ENCODE measurements at places on chromosomes 7 and 10. TPM values are rescaled to one million over a fixed set of nuclear protein-coding genes. Genes with fewer than 3 reads are reported as not detected.

Gene OTUD1
- total RNA-seq = 9.7 TPM

Gene ZNF12
- total RNA-seq = 54.7 TPM

Gene PRKCQ
- 2.8 TPM for total RNA-seq

Gene GPR15LG
- not detected for total RNA-seq

Gene HOXA4
- total RNA-seq = 7.7 TPM

DNA sequence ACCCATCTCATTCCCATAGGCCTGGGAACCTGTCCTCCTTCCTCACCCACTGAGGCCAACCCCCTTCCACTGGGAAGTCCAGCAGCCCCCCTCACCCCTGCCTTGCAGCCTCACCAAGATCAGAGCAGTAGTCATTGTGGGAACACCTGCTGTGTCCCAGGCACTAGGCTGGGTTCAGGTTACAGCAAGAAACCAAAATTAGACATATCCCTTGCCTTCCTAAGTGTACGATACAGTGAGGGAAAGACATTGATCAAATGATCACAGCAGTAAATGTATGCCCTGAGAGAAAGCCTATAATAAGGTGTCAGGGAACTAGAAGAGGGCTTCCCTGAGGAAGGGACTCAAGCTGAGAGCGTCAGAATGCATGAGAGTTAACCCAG is 17.0 kb upstream of the C10orf105 start:
- H3K4me3 ChIP-seq = no peak overlapping the region
- no peaks in the 10 kb centered on the region for H3K4me1 ChIP-seq
- no peak for DNase-seq
- no peak overlapping the region for H3K27ac ChIP-seq

GRCh38 chr7:113915956-113916355 is 2.9 kb downstream of the PPP1R3A start:
- H3K36me3 ChIP-seq = no peaks in the 10 kb centered on the region
- no peak overlapping the region for H3K27ac ChIP-seq
- no peaks in the 10 kb centered on the region for H3K4me1 ChIP-seq
- H3K27me3 ChIP-seq = no peaks in the 10 kb centered on the region
- no peak overlapping the region for H3K4me3 ChIP-seq

GRCh38 chr7:6165521-6166320 is 106.7 kb downstream of the CYTH3 start:
- no peak overlapping the region for H3K27ac ChIP-seq
- H3K4me3 ChIP-seq = no peak overlapping the region

- no peak overlapping the region for H3K4me3 ChIP-seq
- no peaks in the 10 kb centered on the region for H3K27me3 ChIP-seq
These were observed 17.7 kb upstream of the NKX6-2 start for GRCh38 chr10:132803416-132804210.

DNA sequence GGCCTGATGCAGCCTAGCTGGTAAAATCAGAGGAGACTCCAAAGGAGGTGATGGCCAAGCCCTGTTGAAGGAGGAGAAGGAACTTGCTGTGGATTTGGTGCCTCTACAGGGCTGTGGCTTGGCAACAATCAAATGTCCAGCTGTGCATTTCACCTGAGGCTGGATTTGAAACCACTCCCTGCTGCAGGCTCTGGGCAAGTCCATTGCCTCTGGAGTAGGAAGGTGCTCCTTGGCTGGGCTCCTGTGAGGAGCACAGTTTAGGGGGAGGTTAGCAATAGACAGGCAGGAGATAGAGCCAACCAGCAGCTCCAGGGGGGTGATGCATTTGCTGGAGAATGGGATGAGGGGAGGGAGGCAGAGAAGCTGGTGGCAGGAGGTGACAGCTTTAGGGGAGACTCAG is 26.5 kb downstream of the CDH23 start:
- no peak overlapping the region for H3K4me3 ChIP-seq
- DNase-seq = no peak
- H3K36me3 ChIP-seq = no peaks in the 10 kb centered on the region
- no peak overlapping the region for H3K27ac ChIP-seq
- H3K4me1 ChIP-seq = no peaks in the 10 kb centered on the region
- H3K27me3 ChIP-seq = no peaks in the 10 kb centered on the region

- no peaks in the 10 kb centered on the region for H3K27me3 ChIP-seq
- H3K4me1 ChIP-seq = no peaks in the 10 kb centered on the region
- no peak overlapping the region for H3K4me3 ChIP-seq
- no peak overlapping the region for H3K27ac ChIP-seq
- DNase-seq = no peak
These were observed 8.4 kb upstream of the LYZL2 start for GRCh38 chr10:30637881-30638467.

DNA sequence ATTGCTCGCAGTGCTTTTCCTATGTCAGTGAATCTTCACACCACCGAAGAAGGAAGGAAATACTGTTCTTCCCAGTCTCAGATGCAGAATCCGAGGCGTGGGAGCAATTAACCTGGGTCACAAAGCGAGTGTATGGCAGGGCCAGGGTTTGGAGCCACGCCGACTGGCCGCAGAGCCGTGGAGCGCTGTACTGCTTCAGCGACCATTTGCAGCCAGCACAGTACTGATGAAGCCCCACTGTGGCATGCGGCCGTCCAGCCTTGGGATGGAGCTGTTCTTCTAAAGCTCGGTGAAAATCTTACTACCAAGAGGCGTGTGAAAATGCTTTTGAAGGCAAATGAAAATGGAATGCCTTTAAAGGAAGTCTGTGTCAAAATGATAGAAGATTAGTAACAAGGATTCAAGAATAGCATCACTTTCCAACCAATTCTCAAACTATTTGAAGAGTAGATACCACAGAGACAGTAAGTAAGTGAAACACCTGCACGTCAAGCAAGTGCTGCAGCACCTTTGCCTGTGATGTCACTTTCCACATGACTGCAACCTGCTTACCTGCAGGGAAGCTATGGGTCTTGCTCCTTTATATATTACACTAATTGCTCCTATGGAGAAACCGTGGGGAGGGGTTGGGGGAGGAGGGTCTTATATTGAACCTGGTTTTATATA is 4.9 kb downstream of the PPP2R2D start:
- H3K27me3 ChIP-seq = no peaks in the 10 kb centered on the region
- no peak overlapping the region for H3K4me3 ChIP-seq
- no peaks in the 10 kb centered on the region for H3K4me1 ChIP-seq
- no peak for DNase-seq
- H3K27ac ChIP-seq = no peak overlapping the region
- no peaks in the 10 kb centered on the region for H3K36me3 ChIP-seq

DNA sequence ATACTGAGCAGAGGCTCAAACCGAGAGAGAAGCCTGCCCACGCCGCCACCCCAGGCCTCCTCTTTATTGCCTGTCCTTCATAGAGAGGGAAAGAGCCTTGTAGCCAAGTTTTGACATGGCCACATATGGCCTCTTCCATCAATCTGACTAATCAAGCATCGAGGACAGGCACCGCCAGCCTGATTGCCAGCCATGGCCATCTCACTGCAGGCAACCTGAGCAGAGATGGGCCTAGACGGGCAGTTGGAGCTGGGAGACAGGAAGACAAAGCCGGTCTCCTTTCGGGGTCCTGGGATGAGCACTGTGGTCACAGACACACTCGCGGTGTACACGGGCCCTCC is 67.2 kb downstream of the EBF3 start:
- no peak for DNase-seq
- no peak overlapping the region for H3K27ac ChIP-seq
- H3K27me3 ChIP-seq = no peaks in the 10 kb centered on the region
- H3K4me1 ChIP-seq = no peaks in the 10 kb centered on the region

- H3K4me3 ChIP-seq = no peak overlapping the region
- DNase-seq = no peak
- no peaks in the 10 kb centered on the region for H3K4me1 ChIP-seq
- H3K27ac ChIP-seq = no peak overlapping the region
These were observed 23.2 kb downstream of the STMP1 start for GRCh38 chr7:135685306-135686084.

DNA sequence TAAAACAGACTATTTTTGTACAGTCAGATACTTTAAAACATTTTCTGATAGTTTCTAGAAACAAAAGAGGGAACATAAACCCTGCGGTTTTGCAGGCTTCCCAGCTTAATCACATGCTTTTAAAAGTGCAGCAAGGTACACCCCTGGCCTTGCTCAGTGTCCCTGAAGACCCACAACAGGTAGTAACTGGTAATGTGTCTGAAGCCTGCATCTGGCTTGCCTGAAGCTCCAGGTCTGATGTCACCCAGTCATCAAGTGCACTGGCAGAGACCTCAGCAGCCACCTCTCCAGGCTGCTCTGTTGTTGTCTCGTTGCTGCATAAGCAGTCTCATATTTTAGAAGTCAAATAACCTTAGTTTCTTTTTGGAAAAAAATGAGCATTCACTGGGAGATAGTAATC is 376.1 kb upstream of the MTPN start:
- H3K4me1 ChIP-seq = no peaks in the 10 kb centered on the region
- H3K27ac ChIP-seq = no peak overlapping the region
- no peak for DNase-seq
- no peak overlapping the region for H3K4me3 ChIP-seq

- no peaks in the 10 kb centered on the region for H3K36me3 ChIP-seq
- no peak overlapping the region for H3K27ac ChIP-seq
- no peaks in the 10 kb centered on the region for H3K27me3 ChIP-seq
These were observed 7.2 kb downstream of the ADAMTS14 start for GRCh38 chr10:70679498-70679897.

DNA sequence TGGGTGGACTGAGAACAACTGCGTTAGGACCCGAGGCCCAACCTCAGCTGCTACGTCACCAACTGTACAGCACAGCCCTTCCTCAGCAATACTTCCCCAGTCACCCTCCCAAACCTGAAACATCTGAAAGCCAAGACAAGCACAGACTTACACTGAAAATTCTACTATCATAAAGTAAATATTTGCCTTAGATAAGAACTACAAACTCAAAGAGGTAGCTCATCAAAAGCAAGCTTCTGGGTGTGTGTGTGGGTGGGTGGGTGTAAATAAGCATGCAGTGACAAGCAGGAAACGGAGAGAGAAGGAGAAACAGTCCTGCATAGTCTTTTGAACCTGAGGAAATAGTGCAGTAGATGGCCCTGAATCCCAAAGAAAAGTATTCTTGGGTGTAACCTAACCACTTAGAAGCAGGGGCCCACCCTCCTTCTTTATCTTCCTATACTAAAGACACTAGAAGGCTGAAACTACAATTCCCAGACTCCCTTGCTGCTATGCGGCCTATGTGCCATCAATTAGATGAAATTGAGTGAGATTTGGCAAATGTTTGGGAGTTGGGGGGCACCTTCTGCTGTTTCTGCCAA is 18.7 kb downstream of the SLC25A13 start:
- no peaks in the 10 kb centered on the region for H3K27me3 ChIP-seq
- no peak overlapping the region for H3K27ac ChIP-seq
- DNase-seq = no peak
- H3K4me3 ChIP-seq = no peak overlapping the region
- no peaks in the 10 kb centered on the region for H3K36me3 ChIP-seq
- H3K4me1 ChIP-seq = no peaks in the 10 kb centered on the region
